H1 (cell line): ENCODE measurements at places on chromosomes 6 and 20. TPM values are rescaled to one million over a fixed set of nuclear protein-coding genes. Genes with fewer than 3 reads are reported as not detected.
A peak's percentile ranks its signal among the peaks of the same experiment; 100 is the strongest.

The OR2H1 gene
- total RNA-seq: not detected in 2 replicates

- no peak for DNase-seq
Observed at GRCh38 chr6:5464099-5464885, 203.0 kb downstream of the FARS2 start.

- no peak for DNase-seq
Observed at GRCh38 chr6:149028767-149029405, 282.1 kb downstream of the UST start.

The FOXQ1 gene
- not detected in 2 replicates for total RNA-seq

The NR2E1 gene
- not detected in 2 replicates for total RNA-seq

The SLC22A3 gene
- total RNA-seq: 2.7 and 2.9 TPM in 2 replicates

- DNase-seq: no peak
Observed at GRCh38 chr20:1619861-1620444, at the start of gene SIRPB1. TSS of gene SIRPB1 (minus strand) at chr20:1620009. CDS start at chr20:1619944, 65 bp downstream.

GRCh38 chr6:43846556-43846955, 76.5 kb downstream of the VEGFA start:
- DNase-seq: no peak

DNA sequence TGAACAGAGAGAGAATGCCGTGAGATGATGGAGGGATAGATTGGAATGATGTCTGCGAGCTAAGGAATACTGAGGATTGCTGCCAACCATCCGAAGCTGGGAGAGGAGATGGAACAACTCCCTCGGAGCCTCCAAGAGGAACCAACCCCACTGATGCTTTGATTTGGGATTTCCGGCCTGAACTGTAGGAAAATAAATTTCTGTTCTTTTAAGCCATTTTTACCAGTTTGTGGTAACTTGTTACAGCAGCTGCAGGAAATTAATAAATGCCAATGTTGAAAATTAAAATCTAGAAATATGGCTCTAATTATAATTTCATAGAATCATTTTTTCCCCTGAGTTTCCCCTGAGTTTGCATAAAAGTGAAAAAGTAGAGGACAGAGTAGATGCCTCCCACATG, 14.1 kb downstream of the LRRN4 start:
- DNase-seq: no peak

The GGTLC1 gene
- not detected in 2 replicates for total RNA-seq

- DNase-seq: no peak
Observed at GRCh38 chr6:23826572-23826971, 299.4 kb upstream of the NRSN1 start.

- DNase-seq: peak; percentile 57
Observed at GRCh38 chr6:149938571-149939355, 3.1 kb upstream of the ULBP2 start.

The CTSZ gene
- 32.3 and 32.8 TPM in 2 replicates for total RNA-seq

The OPRM1 gene
- not detected in 2 replicates for total RNA-seq
